ENCODE measurements at places on chromosomes 5 and 9. TPM values are rescaled to one million over a fixed set of nuclear protein-coding genes. Genes with fewer than 3 reads are reported as not detected.

Gene HMCN2
- total RNA-seq: not detected

Gene F12
- 5.6 TPM for total RNA-seq

GRCh38 chr5:8568858-8569257, 699.9 kb downstream of the MTRR start:
- DNase-seq: no peak

- DNase-seq: no peak
These were observed 141.4 kb downstream of the PLK2 start for GRCh38 chr5:58318468-58318867.

Gene SMIM32
- not detected for total RNA-seq

- no peak for DNase-seq
These were observed 163.4 kb upstream of the PLPPR1 start for GRCh38 chr9:100865111-100865510.

- DNase-seq: no peak
These were observed 4.3 kb downstream of the CNOT8 start for GRCh38 chr5:154862766-154863165.

Gene SNCB
- total RNA-seq: 0.46 TPM

DNA sequence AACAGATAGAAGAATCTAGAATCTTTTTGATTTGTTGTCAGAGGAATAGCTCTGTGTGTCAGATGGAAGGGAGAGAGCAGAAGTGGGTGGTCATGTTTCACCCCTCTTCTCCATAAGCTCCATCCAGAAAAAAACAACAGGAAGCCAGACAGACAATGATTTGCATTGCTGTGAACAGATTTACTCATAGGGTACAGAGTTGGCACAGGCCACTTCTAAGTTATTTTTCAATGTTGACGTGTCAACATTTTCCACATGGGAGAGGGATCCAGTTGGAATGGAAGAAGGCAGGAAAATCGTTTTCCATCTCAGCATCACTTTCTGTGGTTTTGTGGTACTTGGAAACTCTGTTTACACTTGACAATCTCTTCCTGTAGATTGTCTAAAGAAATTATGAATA, 86.7 kb downstream of the INSYN2B start:
- no peak for DNase-seq

Gene ACER2
- total RNA-seq: 1.3 TPM

Gene AJM1
- total RNA-seq: 3.1 TPM

DNA sequence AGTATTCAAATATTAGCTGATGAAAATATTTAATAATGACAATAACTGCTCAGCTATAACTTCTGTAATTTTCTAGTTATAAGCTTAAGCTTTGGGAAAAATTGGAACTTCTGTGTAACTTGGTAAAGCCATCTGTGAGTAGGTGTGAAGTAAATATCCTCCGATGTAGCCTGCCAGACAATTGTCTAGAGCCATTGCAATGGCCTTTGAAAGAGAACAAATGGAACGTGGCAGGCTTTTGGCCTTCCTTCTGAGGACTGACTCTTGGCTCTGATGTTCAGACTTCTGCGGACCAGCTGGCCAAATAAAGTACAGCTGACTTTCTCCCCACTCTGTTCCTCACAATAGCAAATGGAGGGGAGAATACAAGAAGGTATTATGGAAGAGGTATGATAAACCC, 203.4 kb upstream of the NMUR2 start:
- DNase-seq: no peak

GRCh38 chr5:154534457-154535050, 56.5 kb upstream of the HAND1 start:
- DNase-seq: no peak

Gene FAM78A
- 37.4 TPM for total RNA-seq

DNA sequence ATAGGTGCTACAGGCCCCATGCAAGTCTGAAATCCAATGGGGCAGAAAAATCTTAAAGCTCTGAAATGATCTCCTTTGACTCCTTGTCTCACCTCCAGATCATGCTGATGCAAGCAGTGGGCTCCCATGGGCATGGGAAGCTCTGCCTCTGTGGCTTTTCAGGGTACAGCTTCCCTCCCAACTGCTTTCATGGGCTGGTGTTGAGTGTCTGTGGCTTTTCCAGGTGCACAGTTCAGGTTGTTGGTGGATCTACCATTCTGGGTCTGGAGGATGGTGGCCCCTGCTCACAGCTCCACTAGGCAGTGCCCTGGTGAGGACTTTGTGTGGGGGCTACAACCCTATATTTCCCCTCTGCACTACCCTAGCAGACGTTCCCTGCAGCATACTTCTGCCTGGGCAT, 103.5 kb downstream of the STARD4 start:
- no peak for DNase-seq

DNA sequence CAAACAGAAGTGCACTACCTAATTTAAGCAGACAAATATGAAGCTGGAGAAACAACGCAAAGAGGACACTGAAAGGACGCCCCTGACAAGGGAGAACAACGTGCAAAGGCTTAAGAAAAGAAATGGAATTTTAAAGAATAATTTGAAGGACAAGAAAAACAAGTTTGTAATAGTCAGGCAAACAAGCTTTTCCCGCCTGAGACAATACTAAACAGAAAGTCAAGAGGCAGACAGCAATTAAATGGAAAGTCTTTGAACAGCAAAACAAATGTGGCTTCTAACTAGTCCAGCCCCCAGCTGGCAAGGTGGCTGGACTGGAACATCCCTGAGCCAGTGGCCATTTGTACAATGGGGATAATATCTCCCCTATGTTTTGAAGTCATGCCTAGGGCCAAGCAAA, 63.3 kb downstream of the SIL1 start:
- no peak for DNase-seq

Gene SPINK13
- not detected for total RNA-seq

DNA sequence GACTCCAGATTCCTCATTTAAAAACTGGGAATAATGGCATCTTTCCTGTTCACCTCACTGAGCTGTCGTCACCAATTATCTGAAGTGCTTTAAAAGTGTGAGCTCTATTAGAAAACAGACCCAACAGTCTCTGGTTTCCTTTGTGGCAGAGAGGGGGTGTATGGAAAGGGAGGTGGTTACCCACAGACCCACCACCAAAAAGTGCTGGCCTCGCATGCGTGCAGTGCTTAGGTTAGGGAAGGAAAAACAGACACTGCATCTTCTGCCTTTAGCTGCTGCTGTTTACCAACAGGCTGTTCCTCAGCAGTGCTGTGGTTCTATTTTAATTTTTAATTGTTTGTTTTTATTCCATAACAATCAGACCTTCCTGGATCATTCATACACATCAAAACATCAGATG, 249.6 kb downstream of the PIK3R1 start:
- peak; percentile 62 for DNase-seq

DNA sequence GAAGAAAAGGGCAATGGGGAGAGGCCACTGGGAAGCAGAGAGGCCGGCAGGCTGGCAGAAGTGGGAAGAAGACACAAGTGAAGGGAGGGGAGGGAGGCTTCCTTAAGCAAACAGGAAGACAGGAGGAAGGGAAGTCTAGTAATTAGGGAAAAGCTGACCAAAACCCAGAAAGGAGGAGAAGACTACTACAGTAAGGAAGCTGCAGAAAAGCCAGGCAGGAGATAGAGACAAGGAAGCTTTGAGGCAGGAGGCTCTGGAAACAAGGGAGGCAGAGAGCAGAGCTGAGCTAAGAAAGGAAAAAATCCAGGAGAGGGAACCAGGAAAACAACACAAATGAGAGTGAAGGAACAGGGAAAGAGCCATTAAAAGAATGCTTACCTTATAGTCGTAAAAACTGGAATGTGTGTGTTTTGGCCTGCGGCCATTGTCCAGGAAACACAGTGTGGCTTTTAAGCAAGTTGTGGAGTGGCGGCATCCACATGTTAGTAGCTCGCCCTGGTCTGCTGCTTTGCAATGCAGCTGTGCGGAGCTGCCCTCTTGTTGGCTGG, 317.1 kb upstream of the CLINT1 start:
- no peak for DNase-seq

Gene GBGT1
- total RNA-seq: 2.9 TPM

DNA sequence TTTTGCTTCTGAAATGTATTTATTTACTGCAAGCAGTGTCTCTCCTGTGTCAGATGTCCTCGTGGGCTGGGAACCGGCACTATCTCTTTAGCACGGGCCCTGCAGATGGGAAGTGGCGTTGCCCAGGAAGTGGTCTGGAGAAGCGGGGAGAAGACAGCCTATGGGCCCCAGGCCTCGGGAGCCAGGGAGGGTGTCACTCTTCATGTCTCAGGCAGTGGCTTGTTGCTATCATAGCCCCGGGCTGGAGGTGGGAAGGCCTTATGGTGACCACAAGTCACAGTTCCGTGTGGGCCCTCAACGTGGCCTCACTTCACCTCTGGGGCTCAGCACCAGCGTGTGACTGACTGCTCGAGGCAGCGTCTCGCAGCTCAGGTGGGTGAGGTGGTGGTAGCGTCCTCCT, 41.4 kb downstream of the SYK start:
- DNase-seq: no peak

Gene CHSY3
- not detected for total RNA-seq

Gene HCN1
- total RNA-seq: not detected

Gene RNF183
- not detected for total RNA-seq

Gene OR1J2
- total RNA-seq: not detected

- no peak for DNase-seq
These were observed 162.5 kb downstream of the COL23A1 start for GRCh38 chr5:178427576-178428197.

Gene MARCOL
- not detected for total RNA-seq

- DNase-seq: no peak
These were observed 666.9 kb upstream of the KLF4 start for GRCh38 chr9:108156270-108156998.

DNA sequence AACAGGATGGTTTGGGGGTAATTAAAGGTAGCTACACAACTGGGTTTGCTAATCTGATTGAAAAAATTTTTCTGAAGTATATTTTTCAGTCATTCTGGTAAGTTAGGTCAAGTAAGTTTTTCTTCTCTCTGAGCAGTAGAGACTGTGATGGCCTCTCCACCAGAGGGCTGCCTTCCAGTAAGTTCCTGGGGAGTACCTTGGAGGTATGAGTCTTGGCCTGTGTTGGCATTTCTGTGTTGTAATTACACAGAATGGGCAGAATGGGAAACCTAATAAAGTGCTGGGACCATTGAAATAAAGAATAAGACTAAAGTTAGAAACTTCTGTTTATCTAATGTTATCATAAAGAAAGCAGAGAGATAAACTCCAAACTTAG, 430.8 kb downstream of the ARHGEF28 start:
- DNase-seq: no peak

- DNase-seq: no peak
These were observed 15.6 kb downstream of the PRDM6 start for GRCh38 chr5:123104607-123105006.

Gene CREBRF
- 8.6 TPM for total RNA-seq

- DNase-seq: no peak
These were observed 78.8 kb downstream of the PDE6A start for GRCh38 chr5:149865746-149866145.

DNA sequence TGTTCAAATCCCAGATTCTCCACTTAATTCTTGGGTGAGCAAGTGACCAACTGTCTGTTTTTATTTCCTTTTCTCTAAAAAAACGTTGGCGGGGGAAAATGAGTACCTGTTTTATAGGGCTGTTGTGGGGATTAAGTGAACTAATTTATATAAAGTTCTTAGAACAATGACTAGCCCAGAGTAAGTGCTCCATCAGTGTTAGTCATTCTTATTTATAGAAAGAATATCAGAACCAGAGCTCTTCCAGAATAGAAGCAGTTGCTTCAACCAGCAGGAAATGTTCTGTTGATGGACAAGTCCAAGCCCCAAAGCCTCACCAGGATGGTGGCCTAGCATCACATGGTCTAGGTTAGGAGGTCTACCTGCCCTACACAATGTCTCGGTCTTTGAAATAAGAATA, 379.2 kb downstream of the ACTL7B start:
- no peak for DNase-seq

Gene TXNDC8
- not detected for total RNA-seq

DNA sequence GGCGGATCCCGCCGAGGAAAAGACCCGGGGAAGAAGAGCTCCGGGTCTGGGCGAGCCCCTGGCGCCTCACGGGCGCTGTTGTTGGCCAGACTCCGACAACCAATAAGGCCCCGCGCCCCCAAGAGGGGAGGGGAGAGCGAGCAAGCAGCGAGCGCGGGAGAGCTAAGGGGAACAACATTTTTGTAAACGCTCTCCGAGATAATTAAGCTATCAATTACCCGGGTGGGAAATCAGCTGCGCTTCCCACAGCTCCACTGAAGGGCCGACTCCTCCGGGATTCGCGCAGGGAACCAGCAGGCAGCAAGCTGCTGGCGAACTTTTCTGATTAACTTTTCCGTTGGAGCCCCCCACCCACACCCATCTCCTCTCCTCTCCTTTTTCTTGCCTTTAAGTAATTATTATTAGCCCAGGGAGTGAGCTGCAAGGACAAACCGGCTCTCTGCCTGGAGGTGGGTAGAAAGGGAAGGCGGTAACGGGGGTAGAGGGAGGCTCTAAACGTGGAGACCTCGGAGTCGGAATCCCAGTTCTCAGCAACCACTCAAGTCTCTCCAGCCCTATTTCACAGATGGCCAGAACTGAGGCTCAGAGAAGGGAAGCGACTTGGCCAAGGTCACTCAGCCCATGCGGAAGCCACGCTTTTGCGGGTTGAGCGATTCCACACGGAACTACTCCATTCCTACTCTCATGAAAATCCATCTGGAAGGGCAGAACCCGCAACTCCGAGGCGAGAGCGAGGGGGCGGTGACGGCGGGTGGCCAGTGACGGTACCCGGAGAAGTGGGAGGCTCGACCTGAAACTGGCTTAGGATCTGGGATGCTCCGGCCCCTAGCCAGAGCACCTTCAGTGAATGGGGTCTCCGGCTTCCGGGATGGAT, 1.3 kb downstream of the ASTN2 start:
- DNase-seq: no peak

Gene IL13
- total RNA-seq: 0.44 TPM

GRCh38 chr5:73917433-73917832, 291.4 kb downstream of the ARHGEF28 start:
- DNase-seq: no peak

DNA sequence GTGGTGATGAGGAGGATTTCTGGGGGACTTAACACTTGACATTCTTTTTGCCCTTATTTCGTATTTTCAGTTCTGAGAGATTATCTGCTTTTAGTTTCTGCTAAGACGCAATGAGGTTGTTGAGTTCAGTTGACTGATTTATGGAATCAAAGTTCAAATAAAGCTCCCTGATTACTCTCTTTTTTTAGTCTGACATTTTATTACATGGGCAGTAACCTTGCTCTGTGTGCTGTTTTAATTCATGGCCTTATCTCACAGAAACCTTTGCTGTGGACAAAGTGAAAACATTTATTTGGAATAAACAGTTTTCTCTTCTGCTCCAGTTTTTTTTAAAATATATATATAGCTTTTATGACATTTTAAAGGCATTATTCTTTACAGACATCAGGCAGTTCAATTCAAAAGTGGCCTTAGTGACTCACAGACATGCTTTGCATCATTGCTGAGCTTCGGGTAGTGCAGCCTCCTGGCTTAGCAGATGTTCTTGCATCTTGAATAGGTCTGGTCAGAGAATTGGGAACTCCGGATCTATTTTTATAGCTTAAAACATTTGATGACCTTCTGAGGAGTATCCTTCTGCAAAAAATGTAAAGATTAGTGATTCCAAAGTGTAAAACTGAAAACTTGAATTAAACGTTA, 162.9 kb downstream of the FAM170A start:
- no peak for DNase-seq

DNA sequence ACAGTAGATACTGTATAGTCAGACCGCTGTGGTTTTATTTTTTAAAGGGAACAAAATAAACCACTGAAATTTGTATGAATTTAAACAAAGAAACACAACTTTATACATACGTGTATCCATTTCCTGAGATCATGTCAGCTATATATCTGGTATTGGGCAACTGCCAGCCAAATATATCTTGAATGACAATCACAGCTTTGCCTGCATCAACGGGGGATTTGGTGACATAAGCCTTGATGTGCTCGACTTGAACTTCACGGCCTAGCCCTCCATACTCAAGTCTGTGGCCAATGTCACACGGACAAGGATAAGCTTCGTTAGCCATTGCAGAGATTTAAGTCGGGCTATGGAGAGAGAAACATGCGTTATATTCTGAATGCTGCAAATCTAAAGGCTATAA, 17.3 kb downstream of the CMBL start:
- DNase-seq: no peak
